ENCODE measurements at places on chromosomes 2 and 18. TPM values are rescaled to one million over a fixed set of nuclear protein-coding genes. Genes with fewer than 3 reads are reported as not detected.

DNA sequence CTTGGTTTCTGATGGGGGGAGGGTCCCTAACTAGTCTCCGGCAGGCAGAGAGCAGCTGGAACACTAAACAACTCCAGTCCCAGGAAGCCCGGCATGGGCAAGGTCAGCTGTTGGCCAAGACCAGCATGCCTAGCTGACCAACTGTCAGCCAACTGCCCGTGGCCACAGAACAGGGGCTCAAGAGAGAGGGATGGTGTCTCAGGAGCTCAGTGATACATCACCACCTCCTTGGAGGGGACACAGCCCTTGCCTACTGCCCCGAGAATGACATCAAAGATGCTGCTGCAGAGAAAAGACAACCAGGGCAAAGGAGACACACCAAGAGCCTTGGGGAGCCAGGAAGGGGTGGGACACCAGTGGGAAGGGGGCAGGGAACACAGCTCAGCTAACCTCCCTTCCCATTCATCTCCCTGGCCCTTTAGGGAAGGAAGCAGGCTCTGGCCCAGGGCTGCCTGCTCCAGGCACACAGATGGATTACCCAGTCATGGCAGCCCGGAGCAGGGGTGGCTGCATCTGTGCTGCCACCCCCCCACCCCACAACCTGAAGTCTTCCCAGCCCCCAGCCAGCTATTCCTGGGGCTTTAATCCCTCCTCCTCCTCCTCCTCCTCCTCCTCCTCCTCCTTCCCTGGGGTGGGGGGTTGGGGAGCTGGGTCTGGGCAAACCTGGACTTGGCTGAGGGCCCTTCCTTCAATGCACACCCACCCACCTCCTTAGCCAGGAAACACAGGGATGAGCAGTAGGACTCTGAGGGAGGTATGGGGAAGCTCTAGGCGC is 1.9 kb downstream of the BIN1 start:
- DNase-seq = no peak

GRCh38 chr18:5197461-5197860 is 404 bp upstream of the AKAIN1 start:
- no peak for DNase-seq

The CDK15 gene
- not detected for total RNA-seq

The IL1F10 gene
- not detected for total RNA-seq
